Stimulated activated CD8-positive, alpha-beta memory T cell treated with anti-CD3 and anti-CD28 coated beads, Interleukin-7, amount 100 ng/mL, for 1 hour (primary cell): ENCODE measurements at places on chromosomes 1 and 21.

GRCh38 chr1:244214009-244214967 is 163.2 kb downstream of the ZBTB18 start:
- no peak for DNase-seq

GRCh38 chr1:1250786-1251284 is 4.3 kb upstream of the C1QTNF12 start:
- DNase-seq = peak; percentile 41

DNA sequence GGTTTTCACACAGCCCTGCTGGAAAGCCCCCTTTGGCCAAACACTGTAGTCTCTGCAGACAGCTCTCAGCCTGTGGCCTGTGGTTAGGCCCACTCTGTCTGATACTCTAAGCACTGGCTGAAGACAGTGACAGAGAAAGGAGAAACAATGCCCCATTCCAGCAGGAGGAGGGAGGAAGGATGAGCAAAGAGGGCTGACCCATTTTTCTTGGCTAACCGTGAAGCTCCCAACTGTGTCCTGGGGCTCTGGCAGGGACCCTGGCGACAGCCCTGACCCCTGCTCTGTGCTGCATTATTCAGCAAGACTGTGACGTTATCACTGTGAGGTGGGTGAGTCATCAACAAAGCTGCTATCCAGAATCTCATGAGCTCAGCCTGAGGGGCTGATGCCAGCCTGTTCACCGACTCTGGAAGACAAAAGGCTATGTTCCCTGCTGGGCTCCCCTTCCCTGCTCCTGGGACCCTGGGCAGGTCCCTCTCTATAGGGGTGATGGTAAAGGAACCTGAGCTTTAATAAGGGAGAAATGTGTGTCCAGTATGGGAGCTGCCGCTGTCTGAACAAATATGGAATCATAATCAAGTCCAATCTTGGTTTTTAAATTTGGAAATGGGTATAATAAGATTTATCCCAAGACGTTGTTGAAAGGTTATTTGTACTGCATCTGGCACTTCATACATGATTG is 107.0 kb downstream of the RHOU start:
- no peak for DNase-seq

- DNase-seq = no peak
Measured at GRCh38 chr21:26715878-26716506, 129.2 kb downstream of the ADAMTS1 start.

DNA sequence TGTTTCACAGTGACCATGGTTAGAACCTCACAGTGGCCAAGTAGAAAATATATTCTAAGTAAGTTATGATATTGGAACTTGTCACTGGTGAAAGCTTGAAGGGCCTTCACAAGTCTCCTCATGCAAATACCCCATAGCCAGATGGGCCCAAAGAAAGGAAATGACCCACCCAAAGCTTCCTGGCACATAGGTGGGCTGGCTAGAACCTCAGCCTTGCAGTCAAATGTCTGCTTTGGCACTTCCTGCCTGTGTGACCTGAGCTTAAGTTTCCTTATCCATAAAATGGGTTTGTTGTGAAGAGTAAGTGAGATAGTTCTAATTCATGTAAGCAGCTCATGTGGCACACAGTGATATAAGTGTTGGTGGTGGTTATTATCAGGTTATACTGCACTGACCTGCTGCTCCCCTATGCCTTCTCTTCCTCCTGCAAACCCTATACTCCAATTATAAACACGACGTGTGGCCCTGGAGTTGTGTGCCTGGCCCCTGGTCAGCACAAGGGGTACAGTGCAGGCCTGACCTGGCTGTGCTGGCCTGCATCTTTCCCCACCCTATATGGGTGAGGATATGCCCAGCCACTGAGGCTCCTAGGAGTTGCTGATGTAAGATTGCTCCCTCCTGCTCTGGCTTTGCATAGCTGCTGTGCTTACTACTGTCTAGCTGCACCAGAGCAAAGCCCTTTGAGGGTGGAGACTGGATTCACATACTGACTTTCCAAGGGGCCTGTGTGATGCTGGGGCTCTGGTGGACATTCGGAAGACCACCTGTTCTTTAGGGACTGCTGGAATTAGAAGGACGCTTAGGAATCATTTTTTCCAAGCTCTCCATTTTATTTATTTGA is 4.7 kb upstream of the SLFNL1 start:
- no peak for DNase-seq

DNA sequence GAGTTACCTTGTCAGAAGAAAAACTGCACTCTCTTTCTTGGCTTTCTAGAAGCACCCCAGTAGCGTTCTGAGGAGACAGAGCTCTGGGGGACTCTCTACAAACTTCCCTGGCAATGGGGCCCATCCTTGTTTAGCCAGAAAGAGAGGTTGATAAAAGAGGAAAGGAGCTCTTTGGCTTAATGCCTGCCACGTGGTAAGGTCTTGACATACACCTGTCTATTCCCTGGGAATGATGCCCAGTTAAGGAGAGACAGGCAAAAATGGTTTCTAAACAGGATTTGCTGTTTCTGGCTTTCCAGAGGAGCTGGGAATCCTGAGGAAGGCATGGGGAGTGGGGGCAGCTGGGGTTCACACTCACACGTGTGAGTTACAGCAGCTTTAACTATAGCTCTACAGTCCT is 30.2 kb upstream of the IL20 start:
- no peak for DNase-seq
